ENCODE measurements at places on chromosomes 12 and 14.

- DNase-seq, result no peak
Measured at GRCh38 chr14:67172520-67172919, 16.7 kb upstream of the GARIN2 start.

DNA sequence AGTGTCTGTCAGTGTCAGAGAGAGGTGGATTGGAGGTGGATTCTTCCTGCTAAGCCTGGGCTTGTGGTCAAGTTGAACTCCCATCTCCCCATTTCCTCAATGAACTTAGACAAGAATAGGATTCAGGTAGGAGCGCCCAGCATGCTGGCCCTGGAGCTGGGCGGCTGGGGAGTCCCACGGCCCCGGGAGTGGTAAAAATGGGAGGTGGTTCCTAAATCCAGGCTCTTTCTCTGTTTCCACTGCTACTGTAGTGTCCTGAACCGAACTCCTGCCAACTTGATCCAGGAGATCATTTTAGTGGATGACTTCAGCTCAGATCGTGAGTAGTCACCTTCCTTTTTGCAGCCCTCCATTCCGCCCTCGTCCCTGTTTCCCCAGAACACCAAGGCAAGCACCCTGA, 65.1 kb downstream of the GALNT16 start:
- no peak for DNase-seq

DNA sequence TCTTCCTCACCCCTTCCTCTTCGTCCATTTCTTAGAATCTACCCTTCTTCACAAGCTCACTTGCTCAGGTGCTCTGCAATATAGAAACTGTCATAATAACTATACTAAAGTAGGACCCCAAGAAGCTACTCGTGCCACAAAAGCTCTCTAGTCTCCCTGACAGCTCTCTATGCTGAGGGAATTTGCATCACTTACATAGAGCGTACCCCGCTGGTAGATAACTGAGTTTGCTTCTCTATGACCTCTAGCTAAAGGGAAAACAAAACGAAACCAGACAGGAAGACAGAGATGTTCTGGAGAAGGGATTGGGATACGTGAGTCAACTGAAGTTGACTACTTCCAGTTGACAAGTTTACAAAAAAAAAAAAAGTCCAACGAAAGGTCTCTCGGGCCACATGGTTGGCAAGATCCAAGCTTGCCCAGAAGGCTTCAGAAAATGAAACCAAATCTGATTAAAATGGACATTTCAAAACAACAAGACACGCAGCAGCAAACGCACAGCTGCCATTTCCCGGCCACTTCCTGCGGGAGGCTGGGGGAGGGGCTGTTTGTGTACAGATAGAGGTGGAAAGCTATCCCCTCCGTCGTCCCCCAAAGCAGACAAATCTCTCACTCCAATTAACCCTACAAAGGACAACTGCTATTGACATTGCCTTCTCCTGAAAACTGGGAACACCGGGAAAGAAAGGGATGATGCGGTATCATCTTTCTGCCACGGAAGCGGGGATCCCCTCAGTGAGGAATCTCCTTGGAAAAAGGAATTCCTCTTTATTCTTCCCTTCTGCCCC, 1.3 kb downstream of the BAZ2A start:
- DNase-seq, result no peak

DNA sequence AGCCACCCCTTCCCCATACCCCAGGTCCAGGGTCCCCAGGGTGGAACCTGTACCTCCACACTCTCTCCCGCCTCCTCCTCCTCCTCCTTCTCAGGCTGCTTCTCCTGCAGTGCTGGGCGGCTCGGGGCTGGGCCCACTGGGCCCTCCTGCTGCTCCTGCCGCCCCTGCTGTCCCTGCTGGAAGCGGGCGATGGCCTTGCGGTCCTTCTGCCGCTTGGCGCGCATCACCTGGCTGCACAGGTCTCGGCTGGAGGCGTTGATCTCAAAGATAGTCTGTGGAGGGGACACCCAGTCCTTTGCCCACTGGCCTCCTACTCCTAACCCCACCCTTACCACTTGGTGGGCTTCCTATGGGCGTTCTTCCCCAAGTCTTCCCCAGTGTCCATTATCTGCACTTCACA, 14.5 kb downstream of the CFAP73 start:
- no peak for DNase-seq
